ENCODE measurements at places on chromosomes 4 and X.

- DNase-seq: no peak
These were observed 28.1 kb upstream of the ANOS1 start for GRCh38 chrX:8760021-8760420.

GRCh38 chr4:187606581-187606980 is 389.0 kb upstream of the ZFP42 start:
- no peak for DNase-seq

DNA sequence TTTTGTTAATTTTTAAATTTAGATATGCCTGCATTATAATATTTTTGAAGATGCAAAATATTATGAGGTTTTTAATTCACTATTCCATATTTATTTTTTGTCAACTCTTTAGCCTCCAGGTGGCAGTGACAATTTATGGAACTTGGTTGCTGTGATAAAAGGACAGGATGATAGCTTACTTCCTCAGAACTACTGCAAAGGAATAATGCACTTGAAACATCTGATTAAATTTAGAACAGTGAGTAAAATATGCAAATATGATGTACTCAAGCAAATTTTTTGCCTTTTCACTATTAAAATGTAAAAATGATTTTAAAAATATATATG is 45.1 kb downstream of the SPATA4 start:
- no peak for DNase-seq

DNA sequence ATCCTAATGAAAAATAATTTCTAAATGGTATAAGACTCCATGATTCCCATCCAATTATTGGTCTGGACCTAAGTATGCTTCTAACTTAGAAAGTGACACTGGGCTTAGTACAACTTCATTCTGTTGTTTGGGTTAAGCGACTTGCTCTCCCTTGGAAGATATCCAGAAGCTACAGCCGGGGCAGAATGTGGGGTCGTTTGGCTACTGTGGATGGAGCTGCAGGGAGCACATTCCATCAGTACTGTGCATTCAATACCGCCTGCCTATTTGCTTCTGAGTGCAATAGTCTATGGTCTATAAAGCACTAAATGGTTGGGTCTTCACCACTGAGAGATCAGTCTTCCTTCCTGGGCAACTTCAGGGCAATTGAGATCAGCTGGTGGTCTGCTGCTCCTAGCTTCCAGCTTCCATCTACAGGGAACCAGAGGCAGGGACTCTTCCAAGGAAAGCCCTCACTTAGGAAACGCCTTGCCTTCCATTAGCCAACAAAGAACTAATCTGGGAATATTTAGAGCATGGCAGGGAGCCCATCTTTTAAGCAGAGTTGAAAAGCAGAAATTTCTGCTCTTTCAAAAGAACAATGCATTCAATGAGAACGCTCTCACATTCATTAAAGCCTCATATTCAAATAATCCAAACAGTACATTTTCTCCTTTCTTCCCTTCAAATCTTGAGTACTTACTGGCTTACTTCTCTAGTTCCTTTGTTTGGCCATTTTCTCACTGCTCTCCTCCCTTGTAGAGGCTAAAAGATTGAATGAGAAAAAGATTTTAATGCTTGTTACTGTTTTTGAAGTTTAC is 1049.9 kb upstream of the TENM3 start:
- no peak for DNase-seq

DNA sequence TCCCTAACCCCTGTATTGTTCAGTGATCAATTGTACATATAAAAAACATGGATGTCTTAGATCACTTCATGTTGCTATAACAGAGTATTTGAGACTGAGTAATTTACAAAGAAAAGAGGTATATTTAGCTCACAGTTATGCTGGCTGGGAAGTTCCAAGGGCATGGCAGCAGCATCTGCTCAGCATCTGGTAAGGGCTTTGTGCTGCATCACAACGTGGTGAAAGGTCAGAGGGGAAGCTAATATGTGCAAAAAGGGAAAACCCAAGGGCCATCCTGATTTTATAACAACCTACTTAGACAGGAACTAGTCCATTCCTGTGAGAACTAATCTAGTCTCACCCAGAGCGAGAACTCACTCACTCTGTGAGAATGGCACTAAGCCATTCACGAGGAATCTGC is 128.2 kb upstream of the OTUD4 start:
- DNase-seq: no peak

DNA sequence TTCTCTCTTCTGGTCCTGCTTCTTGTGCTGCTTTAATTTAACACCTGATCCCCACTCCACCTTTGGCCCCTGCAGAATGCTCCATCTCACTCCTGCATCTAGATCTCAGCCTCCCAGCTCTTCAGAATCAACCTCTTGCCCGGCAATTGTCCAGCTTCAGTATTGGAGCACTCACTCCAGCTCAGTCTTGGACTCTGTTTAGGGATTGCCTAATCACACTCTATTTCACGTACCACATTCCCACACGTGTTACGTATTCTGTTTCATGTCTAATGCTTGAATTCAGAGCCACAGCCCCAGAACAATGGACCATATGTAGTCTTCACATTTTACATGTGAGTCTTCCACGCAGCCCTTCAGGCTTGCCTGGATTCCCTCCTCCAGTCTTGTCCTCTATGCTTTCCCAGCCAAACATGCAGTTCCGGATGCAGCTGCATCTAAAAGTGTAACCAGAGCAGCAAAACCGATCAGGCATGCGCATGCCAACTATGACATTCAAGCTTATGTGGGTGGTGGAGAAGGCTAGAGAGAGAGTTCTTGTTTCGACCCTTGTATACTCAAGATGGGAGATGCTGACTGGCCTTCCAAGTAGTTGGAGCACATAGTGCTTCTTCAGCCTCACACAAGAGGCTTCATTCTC is 105.2 kb upstream of the FAM9A start:
- DNase-seq: no peak

- no peak for DNase-seq
These were observed 3.0 kb upstream of the SLC25A6 start for GRCh38 chrX:1394731-1395501.

All from NCI-H1417 (cell line).